Cerebellar nuclear complex (tissue), 1 donor: ENCODE measurements at places on chromosomes 11 and 22.

GRCh38 chr11:119378851-119379465, 2.5 kb downstream of the USP2 start:
- no peak for DNase-seq

- DNase-seq, result no peak
These were observed 403.7 kb downstream of the LUZP2 start for GRCh38 chr11:24900514-24900913.

GRCh38 chr11:95092549-95093324, 3.1 kb downstream of the ENDOD1 start:
- DNase-seq, result no peak

- DNase-seq, result no peak
These were observed 25.4 kb downstream of the SIK3 start for GRCh38 chr11:117072517-117073461.

- DNase-seq, result no peak
These were observed 40.8 kb upstream of the ACCSL start for GRCh38 chr11:44006917-44007361.

- DNase-seq, result no peak
These were observed 45.4 kb downstream of the RRP8 start for GRCh38 chr11:6557761-6558674.

DNA sequence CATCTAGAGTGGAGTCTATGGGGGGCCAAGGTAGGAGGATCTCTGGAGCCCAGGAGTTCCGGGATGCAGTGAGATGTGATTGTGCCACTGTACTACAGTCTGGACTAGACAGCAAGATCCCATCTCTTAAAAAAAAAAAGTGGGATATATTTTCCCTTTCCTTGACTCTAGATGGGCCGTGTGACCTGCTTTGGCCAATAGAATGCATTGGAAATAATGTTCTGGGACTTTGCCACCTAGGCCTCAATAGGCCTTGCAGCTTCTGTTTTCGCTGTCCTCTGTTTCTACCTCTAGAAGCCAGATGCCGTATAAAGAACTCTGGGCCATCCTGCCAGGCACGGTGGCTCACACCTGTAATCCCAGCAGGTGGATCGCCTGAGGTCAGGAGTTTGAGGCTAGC, 3.6 kb downstream of the C11orf86 start:
- DNase-seq, result no peak

DNA sequence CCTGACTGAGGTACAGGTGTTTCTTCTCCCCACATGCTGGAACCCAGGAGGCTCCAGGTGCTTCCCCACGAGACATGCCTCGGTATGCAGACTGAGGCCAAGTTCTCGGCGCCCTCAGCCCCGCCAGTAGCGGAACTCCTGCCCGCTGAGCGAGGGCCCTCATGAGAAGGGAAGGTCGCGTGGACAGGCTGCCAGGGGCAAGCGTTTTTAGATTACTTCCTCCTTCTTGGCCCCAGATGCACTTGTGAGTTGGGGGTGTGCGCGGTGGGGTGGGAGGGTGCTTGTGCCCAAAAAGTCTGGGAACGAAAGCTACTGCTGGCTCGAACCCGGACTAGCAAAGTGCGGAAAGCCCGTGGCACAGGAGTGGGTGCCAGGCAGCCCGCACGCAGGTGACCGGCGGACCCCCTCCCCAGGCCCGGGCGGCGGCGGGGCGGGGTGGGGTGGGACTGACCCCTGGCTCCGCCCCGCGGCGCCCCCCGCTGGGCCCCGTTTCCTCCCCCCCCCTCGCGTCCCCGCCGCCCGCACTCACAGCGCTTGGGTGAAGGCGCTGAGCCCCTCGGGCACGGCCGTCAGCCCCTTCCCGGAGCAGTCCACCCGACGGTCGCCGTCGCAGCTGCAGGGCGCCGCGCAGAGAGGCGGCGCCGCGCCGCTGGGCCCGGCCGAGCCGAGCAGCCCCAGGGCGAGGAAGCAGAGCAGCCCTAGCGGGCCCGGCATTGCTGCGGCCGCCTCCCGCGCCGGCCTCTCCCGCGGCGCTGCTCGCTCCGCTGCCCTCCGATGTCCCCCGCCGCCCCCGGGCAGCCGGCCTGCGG, 797 bp downstream of the LGR4 start:
- DNase-seq, result no peak

DNA sequence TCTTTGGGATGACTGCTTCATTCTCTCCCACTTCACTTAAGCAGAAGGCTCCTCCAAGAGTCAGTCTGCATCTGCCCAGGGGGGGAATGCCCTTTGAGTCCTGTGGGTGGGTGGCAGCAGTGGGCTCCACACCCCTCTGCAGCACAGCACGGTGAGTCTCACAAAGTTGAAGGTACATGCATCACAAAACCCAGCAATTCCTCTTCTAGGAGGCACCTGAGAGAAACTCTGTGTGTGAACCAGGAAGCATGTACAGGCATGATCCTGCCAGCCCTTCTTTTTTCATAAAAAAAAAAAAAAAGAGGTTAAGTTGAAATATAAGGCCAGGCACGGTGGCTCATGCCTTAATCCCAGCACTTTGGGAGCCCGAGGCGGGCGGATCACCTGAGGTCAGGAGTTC, 87.2 kb downstream of the MYO18B start:
- no peak for DNase-seq

DNA sequence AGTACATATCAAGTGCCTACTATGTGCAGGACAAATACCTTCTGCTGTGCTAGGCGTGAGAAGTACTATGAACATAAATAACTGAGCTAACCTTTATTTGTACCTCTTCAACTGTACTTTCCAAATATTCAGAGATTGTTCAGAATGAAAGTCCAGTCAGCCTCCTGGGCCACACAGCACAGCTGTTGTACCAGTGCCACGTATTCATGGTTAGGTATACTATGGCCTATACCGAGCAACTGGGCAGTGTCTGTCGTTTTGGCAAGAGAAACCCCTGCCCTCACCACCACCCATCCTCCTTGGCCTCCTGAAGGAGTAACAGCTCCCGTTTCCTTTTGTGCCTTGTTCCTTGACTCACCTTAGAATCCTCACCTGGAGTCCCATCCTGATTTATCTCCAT, 53.0 kb downstream of the RASSF10 start:
- no peak for DNase-seq

DNA sequence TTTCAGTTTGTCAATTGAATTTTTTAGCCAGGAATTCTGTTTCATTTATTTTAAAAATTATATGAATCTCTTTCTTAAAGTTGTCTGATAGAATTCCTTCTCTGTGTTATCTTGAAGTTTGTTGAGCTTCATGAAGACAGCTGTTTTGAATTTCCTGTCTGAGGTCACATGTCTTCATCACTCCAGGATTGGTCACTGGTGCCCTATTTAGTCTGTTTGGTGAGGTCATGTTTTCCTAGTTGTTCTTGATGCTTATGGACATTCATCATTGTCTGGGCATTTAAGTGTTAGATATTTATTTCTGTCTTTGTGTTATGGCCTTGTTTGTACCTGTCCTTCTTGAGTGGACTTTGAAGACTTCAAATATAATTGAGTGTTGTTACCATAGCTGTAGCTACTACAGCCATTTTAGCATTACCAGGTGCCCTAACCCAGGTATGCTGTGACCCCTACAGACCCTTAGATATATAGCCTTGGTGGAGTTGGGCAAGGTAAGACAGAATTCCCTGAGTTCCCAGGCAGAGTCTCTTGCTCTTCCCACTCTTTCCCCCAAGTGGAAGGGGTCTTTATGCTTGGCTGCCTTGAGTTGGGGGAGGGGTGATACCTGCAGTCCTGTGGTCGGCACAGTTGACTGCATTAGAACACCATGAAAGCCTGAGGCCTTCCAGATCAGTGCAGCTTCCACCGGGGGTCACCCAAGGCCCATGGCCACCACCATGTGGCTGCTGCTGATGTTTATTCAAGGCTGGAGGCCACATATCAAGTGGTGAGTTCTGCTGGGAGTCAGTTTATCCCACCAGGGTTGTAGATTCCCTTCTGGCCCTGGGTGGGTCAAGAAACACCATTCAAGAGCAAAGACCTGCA, 229.6 kb downstream of the DYNC2H1 start:
- no peak for DNase-seq

DNA sequence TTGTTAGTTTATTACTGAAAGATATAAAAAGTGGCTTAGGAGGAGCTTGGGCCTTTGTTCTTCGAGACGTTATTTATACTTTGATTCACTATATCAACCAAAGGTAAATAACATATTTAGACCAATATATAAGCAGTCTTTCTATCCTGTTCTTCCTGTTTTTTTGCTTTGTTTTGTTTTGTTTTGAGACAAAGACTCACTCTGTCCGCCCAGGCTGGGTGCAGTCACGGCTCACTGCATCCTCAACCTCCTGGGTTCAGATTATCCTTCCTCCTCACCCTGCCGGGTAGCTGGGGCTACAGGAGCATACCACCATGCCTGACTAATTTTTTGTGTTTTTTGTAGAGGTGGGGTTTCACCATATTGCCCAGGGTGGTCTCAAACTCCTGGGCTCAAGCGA, 66.8 kb downstream of the ATM start:
- no peak for DNase-seq
